ENCODE measurements at places on chromosomes 1 and 21. TPM values are rescaled to one million over a fixed set of nuclear protein-coding genes. Genes with fewer than 3 reads are reported as not detected.

GRCh38 chr21:17118638-17119384 is 394.0 kb upstream of the CXADR start:
- DNase-seq, result no peak

- DNase-seq, result no peak
Observed at GRCh38 chr1:94926126-94926914, 590 bp downstream of the CNN3 start.

NR1I3 gene
- not detected for total RNA-seq

ZBTB21 gene
- total RNA-seq, result 6.3 TPM

DNA sequence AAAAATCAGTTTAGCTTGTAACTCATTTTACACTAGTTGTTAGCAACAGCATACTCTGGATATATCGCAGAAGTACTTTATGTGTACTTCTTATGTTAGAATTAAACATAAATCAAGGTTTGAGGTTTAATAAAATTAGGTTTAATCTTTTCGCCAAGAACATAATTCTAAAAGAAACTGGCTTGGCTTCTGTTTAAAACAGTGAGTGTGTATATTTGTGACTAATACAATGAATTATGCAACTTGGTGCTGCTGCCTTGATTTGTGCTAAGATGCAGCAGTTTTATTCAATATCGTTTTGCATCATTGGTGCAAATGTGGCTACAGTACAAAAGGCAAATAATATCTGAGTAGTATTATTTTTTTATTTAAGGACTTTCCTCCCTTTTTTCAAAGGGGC is 44.8 kb downstream of the USP25 start:
- DNase-seq, result no peak

DNA sequence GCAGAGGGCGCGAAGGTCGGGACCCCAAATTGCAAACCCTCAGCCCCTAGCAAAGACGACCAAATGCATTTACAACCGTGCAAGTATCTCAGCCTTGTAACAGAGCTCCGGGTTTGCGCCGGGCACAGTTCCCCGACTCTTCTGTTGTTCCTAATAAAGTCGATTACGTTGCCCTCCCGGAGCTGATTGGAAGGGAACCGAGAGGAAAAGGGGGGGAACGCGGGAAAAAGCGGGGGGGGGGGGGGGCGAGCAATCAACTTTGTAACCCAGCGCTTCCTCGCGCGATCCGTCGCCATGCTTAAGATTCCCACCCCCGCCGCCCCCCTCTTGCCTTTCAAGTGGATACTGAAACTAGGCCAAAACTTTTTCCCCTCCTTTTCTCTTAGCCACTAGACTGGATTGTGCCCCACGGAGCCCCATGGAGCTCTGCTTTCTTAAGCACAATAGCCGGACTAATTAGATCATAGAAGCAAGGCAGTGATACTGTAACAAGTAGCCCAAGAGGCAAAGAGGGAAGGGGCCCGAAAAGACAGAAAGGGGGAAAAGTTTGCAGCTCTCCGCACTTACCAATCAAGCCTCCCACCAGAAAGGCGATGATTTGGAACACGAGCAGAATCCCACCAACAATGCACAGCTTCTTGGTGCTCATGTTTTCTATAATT is 565 bp downstream of the WLS start:
- no peak for DNase-seq

DNA sequence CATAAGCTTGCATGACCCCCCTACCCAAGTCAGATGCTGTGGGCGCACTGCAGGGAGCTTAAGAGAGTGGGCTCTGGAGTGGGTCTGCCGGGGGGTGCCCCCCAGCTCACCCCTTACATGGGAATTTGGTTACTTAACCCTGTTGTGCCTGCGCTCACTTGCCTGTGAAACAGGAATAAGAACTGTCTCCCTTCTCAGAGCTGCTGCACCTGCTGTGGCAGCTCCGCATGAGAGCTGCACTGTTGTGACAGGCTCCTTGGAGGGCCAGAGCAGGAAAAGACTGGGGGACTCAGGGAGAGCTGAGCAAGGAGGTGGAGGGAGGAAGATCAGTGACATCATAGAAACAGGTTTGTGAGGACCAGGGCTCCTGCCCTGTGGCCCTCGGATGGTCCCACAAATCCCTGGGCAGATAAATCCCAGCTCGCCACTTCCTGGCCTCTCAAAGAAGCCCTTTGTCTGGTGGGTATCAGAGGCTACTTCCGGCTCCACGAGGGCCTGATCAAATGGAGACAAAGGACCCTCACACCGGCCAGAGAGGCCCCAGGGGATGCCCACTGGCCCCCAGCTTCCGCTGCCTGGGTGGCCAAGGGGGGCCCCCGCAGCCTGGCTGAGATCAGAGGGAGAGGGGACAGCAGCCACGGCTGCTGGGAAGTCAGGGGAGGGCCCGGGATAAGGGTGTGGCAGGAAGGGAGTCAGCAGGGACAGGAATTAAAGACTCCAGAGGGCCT is 28.9 kb upstream of the LAPTM5 start:
- no peak for DNase-seq

HTR1D gene
- total RNA-seq, result not detected

- DNase-seq, result no peak
Observed at GRCh38 chr1:225897595-225898514, 8.9 kb upstream of the LEFTY1 start.
